ENCODE measurements at places on chromosomes 6 and 20.

GRCh38 chr6:100202417-100203194, 208.6 kb upstream of the MCHR2 start:
- no peak for DNase-seq

DNA sequence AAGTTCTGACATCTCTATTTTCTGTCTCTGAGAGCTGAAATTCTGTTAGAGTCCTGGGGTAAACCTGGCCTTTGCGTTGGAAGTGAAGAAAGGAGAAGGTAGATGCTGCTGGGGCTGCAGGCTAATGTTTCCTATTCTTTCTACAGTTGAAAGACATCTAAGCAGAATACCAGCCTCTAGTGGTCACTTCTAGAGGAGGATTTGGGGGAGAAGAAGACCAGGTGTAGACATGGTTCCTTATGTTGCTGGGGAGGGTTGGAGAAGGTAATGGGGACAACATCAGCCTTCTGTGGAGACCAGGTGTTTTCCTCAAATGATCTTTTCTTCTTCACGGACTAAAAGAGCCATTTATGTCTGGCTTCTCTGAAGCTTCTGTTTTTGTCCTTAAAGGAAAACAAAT, 62.6 kb downstream of the BTBD3 start:
- no peak for DNase-seq

DNA sequence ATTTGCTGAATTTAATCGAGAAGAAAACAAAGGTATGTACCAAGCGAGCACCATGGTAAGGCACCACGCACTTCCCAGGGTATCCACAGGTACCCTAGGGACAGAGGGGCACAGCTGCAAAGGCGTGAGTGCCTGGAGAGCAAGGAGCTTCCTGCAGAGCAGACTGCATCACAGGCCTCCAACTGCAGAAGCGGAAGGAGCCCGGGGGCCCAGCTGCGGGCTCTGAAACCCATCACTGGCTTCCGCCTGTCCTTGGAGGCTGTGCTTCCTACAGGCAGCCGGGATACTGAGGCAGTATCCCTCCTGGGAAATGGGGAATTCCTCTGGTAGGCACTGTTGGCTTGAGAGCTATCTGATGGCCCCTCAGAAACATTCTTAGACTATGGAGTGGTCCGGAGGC, 217.4 kb upstream of the GMDS start:
- no peak for DNase-seq

DNA sequence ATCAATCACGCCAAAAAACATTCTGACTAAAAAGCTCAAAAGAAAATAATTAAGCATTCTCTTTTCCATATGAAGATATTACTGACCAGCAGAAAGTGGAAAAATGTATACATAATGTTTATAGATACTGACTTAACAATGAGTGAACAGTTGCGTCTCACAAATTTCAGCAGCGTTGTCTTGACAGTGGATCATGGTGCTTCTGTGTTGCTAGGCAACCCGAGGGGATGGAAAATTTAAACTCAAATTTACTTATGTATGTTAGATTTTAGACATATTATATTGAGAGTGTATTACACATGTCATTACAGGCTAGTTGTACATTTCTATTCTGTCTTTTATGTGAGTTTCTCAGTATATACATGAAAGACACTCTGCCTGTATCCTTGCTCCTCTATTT, 110.2 kb downstream of the LAMA2 start:
- DNase-seq: no peak

DNA sequence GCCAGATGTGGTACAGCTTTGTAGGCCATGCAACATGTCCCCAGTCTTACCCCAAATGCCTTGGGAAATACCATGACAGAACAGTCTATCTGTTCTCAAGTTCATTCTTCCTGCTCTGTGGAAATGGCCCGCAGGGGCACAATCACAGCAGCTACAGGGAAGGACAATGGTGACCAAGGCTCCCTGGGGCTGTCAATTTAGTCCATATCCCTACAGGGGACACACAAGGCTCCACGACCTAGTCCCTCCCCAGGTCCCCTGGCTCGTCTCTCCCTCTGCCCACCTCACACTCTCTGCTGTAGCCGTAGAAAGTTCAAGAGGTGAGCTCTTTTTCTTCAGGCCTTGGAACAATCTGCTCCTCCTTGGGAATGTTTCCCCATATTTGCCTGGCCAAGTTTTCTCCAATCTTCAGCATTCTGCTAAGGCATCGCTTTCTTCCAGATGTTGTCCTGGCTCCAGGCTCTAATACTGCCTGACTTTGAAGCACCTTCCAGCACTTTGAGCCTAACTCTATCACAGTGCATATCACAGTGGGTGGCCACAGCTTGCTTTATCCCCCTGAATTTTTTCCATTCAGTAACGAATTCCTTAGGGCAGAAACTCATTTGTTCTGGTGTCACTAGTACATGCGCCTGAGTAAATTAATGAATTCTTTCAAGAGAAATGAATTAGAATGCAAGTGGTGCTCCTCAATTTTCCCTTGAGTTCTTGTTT, 92.6 kb downstream of the MAP3K7 start:
- no peak for DNase-seq

DNA sequence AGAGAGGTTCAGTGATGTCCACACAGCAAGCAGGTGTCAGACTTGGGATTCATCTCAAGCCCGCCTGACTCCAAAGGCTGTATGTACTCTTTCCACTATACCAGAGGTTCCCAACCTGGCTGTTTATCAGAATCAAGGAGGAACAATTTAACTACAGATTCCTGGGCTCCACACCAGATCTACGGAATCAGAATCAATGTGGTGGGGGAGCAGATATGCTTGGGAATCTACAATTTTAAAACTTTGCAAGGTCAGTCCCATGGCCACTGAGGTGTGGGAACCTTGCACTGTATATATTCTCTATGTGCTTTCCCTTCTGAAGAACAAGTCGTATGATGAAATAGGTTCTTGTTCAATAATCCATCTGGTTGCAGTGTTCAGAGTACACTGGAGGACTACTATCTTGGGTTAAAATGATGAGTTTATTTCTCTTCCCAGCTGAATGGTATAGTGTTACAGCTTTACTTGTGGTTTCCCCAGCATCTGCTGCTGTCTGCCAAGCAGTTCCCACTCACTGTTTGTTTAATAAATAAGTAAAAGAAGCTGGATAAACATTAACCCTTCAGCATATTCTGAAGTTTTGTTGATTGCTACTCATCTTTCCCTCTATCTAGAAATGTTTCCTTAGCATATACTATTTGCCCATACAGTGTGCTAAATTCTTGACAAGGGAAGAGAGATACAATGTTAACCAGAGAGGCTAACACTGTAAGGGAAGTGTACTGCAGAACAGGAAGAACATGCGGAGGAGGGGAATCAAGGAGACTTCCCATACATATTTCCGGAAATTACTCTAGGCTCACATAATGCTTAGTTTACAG, 9.9 kb downstream of the TTI1 start:
- DNase-seq: no peak
